ENCODE measurements at places on chromosomes 1 and 21.

- no peak for DNase-seq
Measured at GRCh38 chr1:6180707-6181311, 688 bp upstream of the CHD5 start.

DNA sequence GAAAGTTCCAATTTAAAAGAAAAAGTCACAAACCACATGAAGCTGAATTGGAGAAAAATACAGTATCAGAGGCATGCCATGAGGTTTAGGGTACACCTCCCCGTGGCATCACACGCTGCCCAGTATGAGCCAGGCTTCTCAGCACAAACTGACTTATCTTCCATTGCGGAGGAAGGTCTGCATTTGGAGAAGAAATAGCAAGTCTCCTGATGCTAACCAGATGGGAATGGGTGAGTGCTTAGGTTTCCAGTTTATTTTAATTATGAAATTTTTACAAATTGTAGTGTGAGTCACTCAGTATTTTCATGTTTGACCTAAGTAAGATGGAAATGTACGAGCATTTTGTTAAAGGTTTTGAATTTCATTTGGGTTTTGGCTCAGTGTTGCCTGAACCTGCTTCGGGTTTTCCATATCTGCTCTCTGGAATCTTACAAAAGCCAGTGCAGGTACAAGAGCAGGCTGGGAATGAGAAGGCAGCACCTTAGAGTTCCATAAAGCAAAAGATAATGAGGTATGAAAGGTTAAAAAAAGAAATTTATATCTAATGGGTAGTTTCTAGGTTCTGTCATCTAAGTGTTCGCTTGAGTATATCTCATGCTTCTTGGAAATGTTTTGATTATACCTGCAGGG is 213.9 kb downstream of the PATJ start:
- no peak for DNase-seq

- DNase-seq, result no peak
Measured at GRCh38 chr1:145716641-145717345, 2.5 kb upstream of the CD160 start.

GRCh38 chr1:167168424-167168823 is 52.3 kb upstream of the POU2F1 start:
- no peak for DNase-seq

- DNase-seq, result no peak
Measured at GRCh38 chr21:45549626-45550463, 7.6 kb upstream of the SLC19A1 start.

DNA sequence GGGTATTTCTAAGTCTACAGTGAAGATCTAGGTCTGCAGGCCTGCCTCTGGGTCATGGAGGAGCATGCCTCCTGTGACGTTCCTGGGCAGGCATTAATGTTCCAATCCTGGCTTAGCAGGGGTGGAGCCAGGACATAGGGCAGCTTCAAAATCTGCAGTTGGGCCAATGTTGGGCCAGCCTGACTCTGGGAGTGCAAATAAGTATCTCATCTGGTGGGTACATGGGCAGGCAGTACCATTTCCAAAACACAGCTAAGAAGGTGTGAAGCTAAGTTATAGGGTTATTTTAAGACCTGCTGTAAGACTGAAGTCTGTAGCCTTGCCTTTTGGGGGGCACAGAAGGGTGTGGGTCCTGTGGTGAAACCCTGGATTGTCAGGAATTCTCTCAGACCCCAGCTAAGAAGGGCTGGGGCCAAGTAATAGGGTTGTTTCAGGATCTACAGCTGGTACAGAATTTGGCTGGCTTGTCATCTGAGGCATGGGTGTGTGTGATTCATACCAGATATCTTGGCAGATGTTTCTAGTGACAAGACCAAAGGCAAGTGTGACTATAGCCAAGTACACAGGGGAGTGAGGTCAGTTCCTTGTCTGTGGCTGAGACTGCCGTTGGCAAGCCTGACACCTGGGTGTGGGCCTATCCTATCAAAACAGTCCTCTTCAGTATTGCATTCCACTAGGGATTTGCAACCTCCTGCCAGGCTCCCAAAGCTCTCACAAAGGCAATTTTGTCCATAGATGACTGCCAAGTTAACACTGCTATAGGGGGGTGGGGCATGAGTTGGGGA is 468.7 kb upstream of the B3GALT2 start:
- peak; percentile 78 for DNase-seq
